ENCODE measurements at places on chromosomes 4 and X.

- no peak for DNase-seq
Measured at GRCh38 chrX:42954880-42955279, 176.9 kb upstream of the PPP1R2C start.

GRCh38 chr4:185165605-185166063 lies 22.6 kb downstream of the SLC25A4 start:
- DNase-seq: no peak

DNA sequence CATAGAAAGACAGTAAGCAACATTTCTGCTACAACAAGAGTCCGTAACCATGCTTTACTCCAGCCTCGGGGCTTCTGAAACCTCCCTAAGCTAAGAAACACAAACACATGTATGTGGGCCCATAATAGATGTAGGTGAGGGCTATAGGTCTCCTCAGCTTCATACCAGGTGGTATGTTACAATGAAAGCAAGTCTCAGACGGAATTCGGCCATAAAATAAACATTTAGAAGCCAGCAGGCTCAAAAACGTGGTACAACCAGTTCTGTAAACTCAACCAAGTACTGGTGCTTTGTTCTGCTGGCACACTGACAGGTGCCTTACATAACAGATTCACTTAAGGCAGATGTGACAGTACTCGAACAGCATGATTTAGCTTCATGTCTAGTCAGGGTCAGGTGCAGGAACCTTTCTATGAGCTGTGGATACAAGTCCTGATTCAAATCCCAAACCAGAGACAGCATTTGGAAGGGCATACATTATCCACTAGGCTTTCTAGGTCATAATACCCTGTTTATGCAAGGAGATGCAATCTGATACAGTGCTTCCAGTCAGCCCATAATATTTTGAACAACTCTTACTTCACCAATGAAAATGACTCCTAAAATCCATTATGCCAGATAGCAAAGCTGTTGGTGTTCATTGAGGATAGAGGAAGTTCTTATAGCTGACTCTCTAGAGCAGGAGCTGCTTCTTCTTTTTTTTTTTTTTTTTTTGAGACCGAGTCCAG lies 113.8 kb upstream of the ENPP6 start:
- no peak for DNase-seq

DNA sequence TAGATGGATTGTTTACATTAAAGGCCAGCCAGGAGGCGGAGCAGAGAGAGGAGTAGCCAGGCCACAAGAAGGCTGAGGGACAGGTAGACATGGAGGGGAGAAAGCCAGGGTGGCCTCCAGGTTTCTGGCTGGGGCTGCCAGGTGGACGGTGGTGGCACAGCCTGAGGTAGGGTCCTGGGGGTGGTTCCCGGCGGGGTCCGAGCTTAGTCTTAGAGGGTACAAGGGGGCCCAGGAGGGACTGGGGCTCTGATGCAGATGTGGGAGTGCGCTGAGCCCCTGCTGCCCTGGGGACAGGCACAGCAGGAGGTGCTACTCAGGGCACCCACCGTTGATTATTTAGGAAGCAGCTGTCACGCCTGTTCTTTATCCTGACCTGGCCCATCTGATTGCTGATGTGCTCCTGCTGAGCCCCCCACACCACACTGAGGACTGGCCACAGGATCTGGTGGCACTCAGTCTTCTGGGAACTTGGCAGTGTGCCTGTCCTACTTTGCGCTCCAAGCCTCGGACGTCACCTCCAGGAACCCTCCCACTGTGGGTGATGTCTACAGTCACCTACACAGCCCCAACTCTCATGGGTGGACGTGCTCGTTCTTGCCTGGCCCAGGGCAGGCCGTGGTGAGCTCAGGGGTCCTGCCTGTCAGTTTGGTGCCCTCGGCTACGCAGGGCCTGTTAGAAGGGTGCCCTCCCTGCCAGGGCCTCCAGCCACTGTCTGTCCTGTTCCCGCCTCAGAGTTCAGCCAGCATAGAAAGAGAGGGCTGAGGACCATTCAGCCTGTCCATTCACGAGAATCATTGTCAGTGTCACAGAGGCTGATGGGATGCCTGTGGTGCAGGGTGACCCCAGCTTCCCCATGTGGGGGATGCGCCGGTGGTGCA lies 12.0 kb downstream of the WFS1 start:
- no peak for DNase-seq

DNA sequence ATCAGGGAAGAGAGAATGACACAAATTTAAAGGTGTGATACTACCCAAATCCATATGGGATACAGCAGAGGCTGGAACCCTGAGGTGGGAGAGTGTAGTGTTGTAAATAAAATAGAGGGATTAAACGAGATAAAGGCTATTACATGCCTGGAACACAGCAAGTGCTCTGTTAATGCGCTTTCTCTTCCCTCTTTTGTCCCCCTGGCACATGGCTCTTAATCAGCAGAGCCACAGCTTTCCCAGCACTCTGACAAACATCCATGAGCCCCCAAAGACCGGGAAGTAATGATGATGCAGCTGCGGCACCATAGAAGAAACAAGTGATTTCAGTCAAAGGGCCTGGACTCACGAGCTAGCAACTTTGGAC lies 85.9 kb downstream of the RASL11B start:
- no peak for DNase-seq

DNA sequence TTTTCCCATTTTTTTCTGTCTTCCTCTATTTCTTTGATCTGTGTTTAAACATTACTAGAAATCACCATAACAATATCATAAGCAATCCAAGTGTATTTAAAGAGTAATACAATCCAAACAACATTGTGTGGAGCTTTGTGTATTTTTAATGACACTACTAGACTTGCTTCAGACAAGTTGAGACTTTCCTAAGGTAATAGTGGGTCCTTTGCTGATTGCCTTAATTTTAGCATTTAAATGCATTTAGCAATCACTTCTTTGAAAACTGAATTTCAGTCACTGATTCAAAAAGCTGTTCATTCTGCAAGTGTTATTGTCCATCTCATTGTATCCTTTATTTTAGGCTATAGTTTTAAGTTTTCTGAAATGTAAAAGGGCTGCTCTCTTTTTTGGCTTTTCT lies 804.8 kb downstream of the ADGRL3 start:
- DNase-seq: no peak

GRCh38 chrX:120647127-120647526 lies 17.3 kb upstream of the C1GALT1C1 start:
- DNase-seq: no peak

GRCh38 chr4:153486281-153487151 lies 20.4 kb downstream of the TMEM131L start:
- DNase-seq: no peak

DNA sequence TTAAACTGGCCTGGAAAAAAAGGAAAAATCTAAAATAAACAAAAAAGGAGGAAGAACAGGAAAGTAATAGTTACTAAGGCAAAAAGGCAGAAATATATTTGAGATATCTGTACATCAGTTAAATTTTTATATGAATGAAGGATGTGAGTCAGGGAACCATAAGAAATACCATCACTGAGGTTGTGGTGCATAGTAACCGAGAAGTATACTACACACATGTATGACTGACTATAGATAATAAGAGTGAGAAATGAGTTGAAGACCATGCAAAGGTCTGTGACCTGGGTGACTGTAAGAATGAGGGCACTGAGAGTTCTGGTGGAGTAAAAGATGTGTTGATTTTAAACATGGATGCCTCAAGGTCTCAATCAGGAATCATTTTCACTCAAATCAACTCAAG lies 220.6 kb upstream of the FAM241A start:
- no peak for DNase-seq

GRCh38 chr4:24656906-24657305 lies 72.6 kb upstream of the DHX15 start:
- no peak for DNase-seq

- DNase-seq: no peak
Measured at GRCh38 chr4:32163125-32163524, 1443.0 kb downstream of the PCDH7 start.

- DNase-seq: no peak
Measured at GRCh38 chr4:22922426-22922825, 229.7 kb downstream of the GBA3 start.

- no peak for DNase-seq
Measured at GRCh38 chr4:22504447-22504846, 11.4 kb downstream of the ADGRA3 start.

DNA sequence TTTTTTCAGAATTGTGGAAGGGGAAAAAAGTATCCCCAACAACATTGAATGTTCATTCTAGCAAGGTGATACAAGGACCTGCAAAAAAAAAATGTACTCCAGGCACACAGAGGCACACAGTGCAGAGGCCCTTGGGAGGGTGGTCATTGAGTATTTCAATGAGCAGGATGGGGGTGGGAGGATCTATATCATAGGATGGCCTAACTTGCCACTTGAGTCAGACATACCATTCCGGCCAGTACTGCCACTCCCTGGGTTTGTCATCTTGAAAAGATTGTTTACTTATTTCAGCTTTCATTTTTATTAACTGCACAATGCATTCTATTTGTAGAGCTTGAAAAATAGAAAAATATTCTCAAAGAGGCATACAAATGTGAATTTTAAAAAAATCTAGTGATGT lies 18.7 kb downstream of the ZNF595 start:
- DNase-seq: no peak

DNA sequence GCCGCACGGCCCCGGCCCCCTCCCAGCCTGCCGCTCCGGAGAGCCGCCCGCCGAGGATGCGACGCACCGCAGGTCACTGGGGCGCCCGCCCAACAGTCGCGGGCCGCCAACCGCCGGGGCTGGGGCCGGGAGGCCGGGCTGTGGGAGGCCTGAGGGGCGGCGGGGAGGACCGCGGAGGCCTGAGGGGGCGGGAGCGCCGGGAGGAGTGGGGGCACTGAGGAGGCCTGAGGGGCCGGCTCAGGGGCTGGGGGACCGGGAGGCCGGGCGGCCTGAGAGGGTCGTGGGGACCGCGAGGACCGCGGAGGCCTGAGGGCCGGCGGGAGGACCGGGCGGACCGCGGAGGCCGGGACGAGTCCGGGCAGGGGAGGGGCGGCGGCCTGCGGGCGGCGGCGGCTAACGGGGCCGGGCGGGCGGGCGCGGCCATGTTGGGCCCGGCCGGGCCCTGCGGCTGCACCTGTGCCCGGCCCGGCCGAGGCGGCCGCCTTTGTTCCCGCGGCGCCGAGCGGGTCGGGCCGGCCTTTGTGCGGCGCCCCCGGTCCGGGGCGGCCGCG lies 353 bp downstream of the NSD2 start:
- DNase-seq: peak; percentile 42

- DNase-seq: no peak
Measured at GRCh38 chrX:9656871-9657270, 108.8 kb downstream of the GPR143 start.

GRCh38 chr4:59380841-59381366 lies 1819.2 kb upstream of the ADGRL3 start:
- DNase-seq: no peak

DNA sequence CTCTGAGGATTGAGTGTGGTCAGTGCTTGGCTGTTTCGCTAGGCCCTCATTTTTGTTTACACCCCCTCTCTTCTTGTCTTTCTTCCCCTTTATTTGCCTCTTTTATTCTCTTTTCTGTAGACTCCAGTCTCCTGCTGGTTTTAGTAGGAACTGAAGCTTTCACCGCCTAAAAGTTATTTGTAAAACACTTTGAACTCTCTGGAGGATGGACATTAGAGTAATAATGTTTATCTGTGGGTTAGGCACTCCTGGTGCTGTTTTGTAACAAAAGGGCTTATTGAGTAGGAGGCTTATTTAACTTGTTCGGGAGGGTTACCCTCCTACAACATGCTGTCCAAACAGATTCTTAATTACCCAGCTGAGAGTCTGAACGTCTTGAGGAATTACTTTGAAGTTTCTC lies 1.6 kb upstream of the ARHGAP10 start:
- DNase-seq: no peak

Measured in NCI-H1436 (cell line).